ENCODE measurements at places on chromosomes 11 and 22.

DNA sequence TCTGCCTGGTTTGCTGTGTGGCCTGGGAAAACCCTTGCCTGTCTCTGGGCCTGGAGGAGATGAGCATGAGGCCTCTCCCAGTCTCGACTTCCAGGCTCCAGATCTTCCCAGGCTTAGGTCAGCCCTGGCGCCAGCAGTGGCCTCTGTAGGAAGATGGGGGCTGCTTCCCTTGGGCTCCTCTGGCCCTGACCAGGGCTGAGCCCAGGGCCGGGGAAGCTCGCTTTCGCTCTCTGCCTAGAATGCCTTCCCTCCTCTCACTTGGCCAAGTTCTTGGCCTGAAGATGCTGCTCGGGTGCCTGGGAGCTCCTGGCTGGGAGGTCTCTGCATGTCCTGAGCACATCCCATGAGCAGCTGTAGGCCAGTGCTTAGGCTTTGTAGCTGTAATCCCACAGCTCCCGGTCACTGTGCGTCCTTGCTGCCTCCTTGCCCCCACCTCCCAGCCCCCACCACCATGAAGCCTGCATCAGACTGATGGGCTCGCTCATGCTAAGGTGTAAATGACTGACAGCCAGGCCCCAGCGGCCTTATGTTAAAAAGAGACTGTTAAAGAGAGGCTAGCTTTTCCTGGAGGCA lies 25.5 kb downstream of the SHISAL1 start:
- DNase-seq = no peak

DNA sequence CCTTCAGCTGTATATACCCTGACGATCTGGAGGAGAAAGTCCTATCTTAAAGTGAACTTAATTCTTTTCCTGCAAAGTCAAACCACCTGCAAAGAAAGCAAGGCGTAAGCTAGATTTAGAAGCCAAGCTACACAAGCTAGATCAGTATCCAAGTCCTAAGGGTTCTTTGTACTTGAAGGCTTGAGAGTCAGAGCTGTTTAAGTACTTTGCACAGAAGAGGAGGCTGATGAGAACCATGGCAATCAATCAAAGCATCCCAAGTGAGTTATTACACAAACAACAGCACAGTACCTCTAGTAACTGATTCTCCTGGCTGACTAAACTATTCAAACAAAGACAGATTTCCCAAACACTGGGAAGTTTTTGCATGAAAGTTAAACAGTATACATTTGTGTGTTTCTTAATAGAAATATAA lies 1.9 kb downstream of the CDON start:
- no peak for DNase-seq

DNA sequence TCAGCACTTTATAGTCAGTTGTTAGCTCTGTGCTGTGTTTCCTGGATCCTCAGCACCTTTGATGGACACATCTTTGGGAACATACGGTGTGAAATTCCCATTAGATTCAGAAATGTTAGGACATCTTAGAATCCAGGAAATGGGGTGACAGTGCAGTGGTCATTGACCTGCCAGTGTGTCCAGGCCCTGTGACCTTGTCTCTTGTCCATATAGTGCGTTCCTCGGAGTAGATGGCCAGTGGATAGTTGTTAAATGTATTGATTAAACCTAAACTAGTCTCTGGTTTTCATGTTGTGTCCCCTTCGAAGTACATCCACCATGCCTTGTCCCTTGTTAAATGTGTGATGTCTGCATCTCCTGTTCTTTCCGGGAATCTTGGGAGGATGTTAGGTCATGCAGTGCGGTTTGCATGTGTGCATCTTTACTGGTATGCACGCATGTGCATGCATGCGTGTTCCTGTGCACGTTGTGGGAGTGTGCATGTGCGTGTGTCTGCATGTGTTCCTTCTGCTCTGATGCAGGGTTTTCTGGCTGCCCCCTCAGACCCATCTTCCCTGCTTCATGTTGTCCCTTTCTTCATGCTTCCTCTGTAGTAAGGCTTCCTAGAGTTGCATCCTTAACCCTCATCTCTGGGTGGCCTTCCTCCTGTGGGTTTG lies 4.0 kb downstream of the DGCR8 start:
- DNase-seq = no peak

- no peak for DNase-seq
Measured at GRCh38 chr11:73660497-73661034, 14.2 kb downstream of the PLEKHB1 start.

GRCh38 chr22:24323233-24323632 lies 52.6 kb downstream of the SPECC1L start:
- DNase-seq = no peak

GRCh38 chr11:117189191-117189940 lies 9.8 kb upstream of the TAGLN start:
- no peak for DNase-seq

- no peak for DNase-seq
Measured at GRCh38 chr11:104844451-104844850, 53.8 kb downstream of the CASP12 start.

- no peak for DNase-seq
Measured at GRCh38 chr22:41772645-41773044, 27.8 kb upstream of the CCDC134 start.

DNA sequence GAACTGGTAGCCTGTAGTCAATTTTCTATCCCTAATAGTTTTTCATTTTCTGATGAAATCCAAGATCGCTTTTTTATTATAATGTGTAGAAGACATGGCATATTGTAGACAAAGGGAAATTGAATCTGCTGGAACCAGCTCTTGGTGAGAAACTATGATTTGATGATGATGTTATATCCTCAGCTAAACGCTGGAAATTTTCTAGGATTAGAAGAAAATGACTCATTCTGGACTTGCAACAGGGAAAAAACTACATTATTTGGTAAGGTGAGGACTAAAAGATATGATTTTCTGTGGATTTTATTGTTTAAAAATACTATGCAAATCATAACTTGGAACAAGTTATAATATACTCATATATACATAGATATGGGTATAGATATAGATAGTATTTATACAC lies 14.1 kb upstream of the PGM2L1 start:
- no peak for DNase-seq

GRCh38 chr22:28269277-28269676 lies 350.2 kb upstream of the PITPNB start:
- no peak for DNase-seq

Measured in stimulated activated CD4-positive, alpha-beta T cell treated with anti-CD3 and anti-CD28 coated beads, Interleukin-1b, Interleukin-23, amount 100 ng/mL, for 1 hour (primary cell).